ENCODE measurements at places on chromosomes 1 and 21.

- H3K27ac ChIP-seq, result no peak overlapping the region
- no peaks in the 10 kb centered on the region for H3K4me1 ChIP-seq
- DNase-seq, result no peak
- no peaks in the 10 kb centered on the region for H3K27me3 ChIP-seq
- no peak overlapping the region for H3K4me3 ChIP-seq
These were observed 137.6 kb upstream of the SGIP1 start for GRCh38 chr1:66396212-66396890.

- H3K27ac ChIP-seq, result no peak overlapping the region
- no peaks in the 10 kb centered on the region for H3K4me1 ChIP-seq
- no peaks in the 10 kb centered on the region for H3K36me3 ChIP-seq
- H3K4me3 ChIP-seq, result no peak overlapping the region
These were observed 321.4 kb upstream of the CXADR start for GRCh38 chr21:17191346-17191993.

GRCh38 chr1:14180738-14181137 is 417.7 kb upstream of the KAZN start:
- H3K4me3 ChIP-seq, result no peak overlapping the region
- H3K36me3 ChIP-seq, result no peaks in the 10 kb centered on the region
- no peak for DNase-seq
- H3K27me3 ChIP-seq, result peaks cover 15% of the 10 kb centered on the region

DNA sequence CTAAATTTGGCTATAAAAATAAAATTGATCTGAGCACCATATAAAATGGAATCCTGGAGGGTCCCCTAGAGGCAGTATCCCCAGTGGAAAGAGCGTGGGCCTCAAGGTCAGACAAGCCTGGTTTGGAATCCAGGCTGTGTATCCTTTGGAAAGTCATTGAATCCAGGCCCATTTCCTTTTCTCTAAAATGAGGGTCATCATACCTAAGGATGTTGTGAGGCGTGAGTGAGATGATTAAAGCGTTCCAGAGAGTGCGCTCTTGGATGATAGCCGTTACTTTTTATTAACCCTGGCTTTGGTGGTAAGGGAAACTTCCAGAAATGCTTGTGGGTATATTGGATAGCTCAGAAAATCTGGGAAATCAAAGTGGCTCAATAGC is 683 bp upstream of the ZNF436 start:
- DNase-seq, result no peak
- no peaks in the 10 kb centered on the region for H3K27me3 ChIP-seq
- peaks cover 52% of the 10 kb centered on the region for H3K4me1 ChIP-seq

DNA sequence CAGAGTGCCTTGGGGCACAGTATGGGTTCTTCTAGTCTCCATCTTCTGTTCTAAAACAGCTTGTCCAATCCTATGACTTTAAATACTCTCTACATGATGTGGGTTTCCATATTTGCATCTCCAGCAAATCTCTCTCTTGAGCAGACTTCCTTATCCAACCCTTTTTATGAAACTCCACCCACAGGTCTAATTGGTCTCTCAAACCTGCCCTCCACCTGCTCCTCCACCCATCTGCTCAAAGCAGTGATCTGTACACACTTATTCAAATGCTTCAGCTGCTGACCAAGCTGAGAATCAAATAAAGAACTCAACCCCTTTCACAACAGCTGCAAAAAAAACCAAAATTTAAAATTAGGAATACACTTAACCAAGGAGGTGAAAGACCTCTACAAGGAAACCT is 11.5 kb downstream of the MCOLN2 start:
- H3K27ac ChIP-seq, result no peak overlapping the region
- DNase-seq, result no peak
- no peaks in the 10 kb centered on the region for H3K36me3 ChIP-seq

GRCh38 chr1:234342774-234343173 is 30.5 kb upstream of the COA6 start:
- no peaks in the 10 kb centered on the region for H3K36me3 ChIP-seq
- no peak for DNase-seq
- no peak overlapping the region for H3K4me3 ChIP-seq

GRCh38 chr21:45021428-45022347 is 52.7 kb upstream of the ADARB1 start:
- peaks cover 4% of the 10 kb centered on the region for H3K27me3 ChIP-seq
- no peaks in the 10 kb centered on the region for H3K36me3 ChIP-seq
- H3K4me1 ChIP-seq, result peaks cover 42% of the 10 kb centered on the region

- no peak overlapping the region for H3K4me3 ChIP-seq
- H3K27ac ChIP-seq, result no peak overlapping the region
- DNase-seq, result no peak
- H3K27me3 ChIP-seq, result no peaks in the 10 kb centered on the region
- H3K36me3 ChIP-seq, result no peaks in the 10 kb centered on the region
These were observed 222.0 kb downstream of the TOMM20 start for GRCh38 chr1:234906654-234907053.

- no peaks in the 10 kb centered on the region for H3K27me3 ChIP-seq
- H3K36me3 ChIP-seq, result no peaks in the 10 kb centered on the region
- DNase-seq, result no peak
- no peaks in the 10 kb centered on the region for H3K4me1 ChIP-seq
These were observed 42.6 kb downstream of the SIPA1L2 start for GRCh38 chr1:232587141-232588008.

- no peaks in the 10 kb centered on the region for H3K4me1 ChIP-seq
- no peaks in the 10 kb centered on the region for H3K36me3 ChIP-seq
- no peak overlapping the region for H3K27ac ChIP-seq
- no peak overlapping the region for H3K4me3 ChIP-seq
These were observed 192.2 kb downstream of the PRDM2 start for GRCh38 chr1:13892198-13892597.

- H3K27me3 ChIP-seq, result no peaks in the 10 kb centered on the region
- H3K4me3 ChIP-seq, result no peak overlapping the region
- DNase-seq, result no peak
- H3K27ac ChIP-seq, result no peak overlapping the region
- no peaks in the 10 kb centered on the region for H3K4me1 ChIP-seq
- H3K36me3 ChIP-seq, result no peaks in the 10 kb centered on the region
These were observed 674.2 kb upstream of the PKN2 start for GRCh38 chr1:88009916-88010315.

GRCh38 chr1:112496290-112496689 is 12.5 kb upstream of the WNT2B start:
- H3K27ac ChIP-seq, result no peak overlapping the region
- H3K27me3 ChIP-seq, result peaks cover 5% of the 10 kb centered on the region
- H3K4me1 ChIP-seq, result 0 out of 2 replicates have a peak, but pooled peaks cover 1% of the 10 kb centered on the region
- no peaks in the 10 kb centered on the region for H3K36me3 ChIP-seq
- H3K4me3 ChIP-seq, result no peak overlapping the region

- no peak for DNase-seq
- no peaks in the 10 kb centered on the region for H3K4me1 ChIP-seq
- H3K36me3 ChIP-seq, result no peaks in the 10 kb centered on the region
- no peak overlapping the region for H3K4me3 ChIP-seq
These were observed 7.7 kb upstream of the SDHB start for GRCh38 chr1:17061486-17061885.

- peak overlapping the region; percentile 35 for H3K4me3 ChIP-seq
- H3K36me3 ChIP-seq, result no peaks in the 10 kb centered on the region
- H3K4me1 ChIP-seq, result peaks cover 69% of the 10 kb centered on the region
- DNase-seq, result peak; percentile 44
These were observed 25.2 kb upstream of the EPS8L3 start for GRCh38 chr1:109788695-109789521.

DNA sequence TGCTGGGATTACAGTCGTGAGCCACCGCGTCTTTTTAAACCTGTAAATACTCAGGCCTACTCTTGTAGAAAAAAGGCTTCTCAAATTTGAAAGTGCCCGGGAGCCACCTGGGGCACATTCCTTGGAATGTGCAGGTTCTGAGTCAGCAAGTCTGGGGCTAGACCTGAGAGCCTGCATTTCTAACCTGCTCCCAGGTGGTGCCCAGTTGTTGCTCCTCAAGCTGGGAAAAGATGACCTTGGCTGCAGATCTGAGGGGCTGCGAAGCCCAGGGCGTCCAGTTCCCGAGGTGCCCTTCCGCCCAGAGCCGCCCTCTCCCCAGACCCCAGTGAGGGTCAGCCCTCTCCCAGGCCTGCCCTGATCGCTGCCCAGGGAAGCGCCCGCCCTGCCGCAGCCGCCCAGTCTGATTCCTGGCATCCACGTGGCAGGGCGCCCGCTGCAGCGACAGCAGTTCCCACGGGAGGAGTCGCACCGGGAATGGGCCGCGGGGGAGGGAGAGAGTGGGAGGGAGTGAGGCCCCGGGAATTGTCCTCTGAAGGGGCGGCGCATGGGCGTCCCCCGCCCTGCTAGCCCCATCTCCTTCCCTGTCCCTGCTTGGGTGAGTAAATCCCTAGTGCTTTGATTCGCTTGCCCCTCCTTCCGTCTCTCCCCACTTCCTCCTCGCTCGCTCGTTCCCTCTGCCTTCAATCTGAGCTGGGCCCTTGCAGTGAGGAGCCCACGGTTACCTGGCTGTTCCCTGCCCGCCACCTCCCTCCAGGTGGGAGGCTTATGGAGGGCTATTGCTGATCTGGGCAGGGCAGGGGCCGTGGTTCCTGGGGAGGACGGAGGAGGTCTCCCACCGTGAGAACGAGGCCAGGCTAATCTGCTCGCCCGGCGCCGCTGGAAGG is 18.8 kb upstream of the TENT5B start:
- H3K36me3 ChIP-seq, result no peaks in the 10 kb centered on the region
- no peak overlapping the region for H3K4me3 ChIP-seq
- peaks cover 28% of the 10 kb centered on the region for H3K4me1 ChIP-seq
- H3K27me3 ChIP-seq, result peaks cover 18% of the 10 kb centered on the region

- peaks cover 51% of the 10 kb centered on the region for H3K4me1 ChIP-seq
- peak overlapping the region; percentile 71 for H3K4me3 ChIP-seq
- no peak for DNase-seq
- H3K27ac ChIP-seq, result peak overlapping the region; percentile 30
- H3K36me3 ChIP-seq, result no peaks in the 10 kb centered on the region
These were observed 569 bp downstream of the RCAN3 start for GRCh38 chr1:24503059-24503751.

DNA sequence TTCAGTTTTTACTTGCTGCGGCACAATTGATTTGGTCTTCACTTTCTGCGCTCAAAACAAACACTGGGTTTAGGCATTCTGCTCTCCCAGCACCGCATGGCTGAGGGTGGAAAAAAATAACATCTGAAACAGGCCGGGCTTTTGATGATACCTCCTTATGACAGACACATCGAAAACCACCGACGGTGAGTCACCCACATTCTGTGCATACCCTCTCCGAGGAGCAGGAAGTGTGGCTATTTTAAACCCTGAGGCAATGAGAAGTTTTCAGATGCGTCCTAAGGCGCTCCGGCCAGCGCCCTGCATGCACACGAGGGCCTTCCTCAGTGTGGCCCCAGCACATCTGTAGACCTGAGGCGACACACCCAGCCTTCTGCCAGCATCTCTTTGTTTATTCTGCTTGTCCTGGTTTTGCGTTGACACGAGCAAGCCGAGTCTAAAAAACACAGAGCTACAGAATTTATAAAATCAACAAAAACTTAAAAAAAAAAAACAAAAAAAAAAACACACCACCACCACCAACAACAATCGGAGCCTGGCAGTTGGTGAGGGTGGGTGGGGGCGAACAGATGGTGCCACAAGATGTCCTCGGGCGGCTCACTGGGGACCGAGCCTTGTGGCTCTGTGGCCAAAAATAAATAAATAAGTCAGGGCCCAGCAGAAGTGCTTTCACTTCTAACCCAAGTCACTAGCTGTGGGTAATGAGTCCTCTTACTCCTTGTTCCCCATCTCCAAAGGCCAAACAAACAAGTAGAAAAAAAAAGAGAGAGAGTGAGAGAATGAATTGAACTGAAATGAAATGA is 162.6 kb upstream of the IRF2BP2 start:
- H3K36me3 ChIP-seq, result no peaks in the 10 kb centered on the region
- peaks cover 7% of the 10 kb centered on the region for H3K27me3 ChIP-seq
- peaks cover 61% of the 10 kb centered on the region for H3K4me1 ChIP-seq
- H3K4me3 ChIP-seq, result no peak overlapping the region
- DNase-seq, result peak; percentile 93

DNA sequence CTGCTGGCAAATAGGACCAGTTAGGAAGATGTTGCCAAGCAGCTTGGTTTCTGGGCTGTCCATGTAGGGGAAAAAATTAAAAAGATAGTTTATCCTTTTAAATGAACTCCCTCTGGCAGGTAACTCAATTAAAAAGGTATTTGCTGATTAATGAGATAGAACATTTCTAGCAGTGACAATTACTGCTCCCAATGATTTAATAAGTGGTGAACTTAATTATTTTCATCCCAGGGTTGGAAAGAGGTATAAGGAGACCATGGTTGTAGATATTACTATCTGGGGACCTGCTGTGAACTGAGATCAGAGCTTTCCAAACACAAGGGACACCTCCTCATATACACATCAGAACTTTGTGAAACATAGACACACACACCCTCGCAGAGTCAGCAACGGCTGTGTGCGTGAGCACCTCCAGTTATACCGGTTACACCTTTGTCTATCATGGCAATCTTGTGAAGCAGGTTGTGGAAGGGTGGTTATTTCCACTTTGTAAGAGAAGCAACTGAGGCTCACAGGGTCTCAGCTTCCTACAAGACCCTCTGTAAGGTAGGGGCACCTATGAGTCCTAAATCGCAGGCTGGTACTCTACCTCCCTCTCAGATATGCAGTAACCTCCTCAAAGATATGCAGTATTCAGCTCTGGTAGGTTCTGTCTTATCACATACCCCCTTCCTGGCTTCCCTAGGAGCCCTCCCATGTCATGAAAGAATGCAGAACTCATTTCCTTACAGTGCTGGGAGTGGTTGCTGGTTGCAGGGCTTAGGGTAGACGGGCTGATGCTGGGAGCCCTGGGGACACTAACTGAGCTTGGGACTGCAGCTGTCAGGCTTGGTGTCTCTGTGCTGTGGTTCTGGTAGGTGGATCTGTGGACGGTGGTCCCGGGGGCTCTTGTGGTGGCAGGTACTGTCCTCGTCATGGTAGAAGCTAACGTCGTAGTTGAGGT is 18.5 kb upstream of the MAGOH start:
- no peaks in the 10 kb centered on the region for H3K27me3 ChIP-seq
- H3K4me1 ChIP-seq, result no peaks in the 10 kb centered on the region
- no peak for DNase-seq
- no peak overlapping the region for H3K4me3 ChIP-seq
- H3K36me3 ChIP-seq, result peaks cover 14% of the 10 kb centered on the region
- no peak overlapping the region for H3K27ac ChIP-seq

DNA sequence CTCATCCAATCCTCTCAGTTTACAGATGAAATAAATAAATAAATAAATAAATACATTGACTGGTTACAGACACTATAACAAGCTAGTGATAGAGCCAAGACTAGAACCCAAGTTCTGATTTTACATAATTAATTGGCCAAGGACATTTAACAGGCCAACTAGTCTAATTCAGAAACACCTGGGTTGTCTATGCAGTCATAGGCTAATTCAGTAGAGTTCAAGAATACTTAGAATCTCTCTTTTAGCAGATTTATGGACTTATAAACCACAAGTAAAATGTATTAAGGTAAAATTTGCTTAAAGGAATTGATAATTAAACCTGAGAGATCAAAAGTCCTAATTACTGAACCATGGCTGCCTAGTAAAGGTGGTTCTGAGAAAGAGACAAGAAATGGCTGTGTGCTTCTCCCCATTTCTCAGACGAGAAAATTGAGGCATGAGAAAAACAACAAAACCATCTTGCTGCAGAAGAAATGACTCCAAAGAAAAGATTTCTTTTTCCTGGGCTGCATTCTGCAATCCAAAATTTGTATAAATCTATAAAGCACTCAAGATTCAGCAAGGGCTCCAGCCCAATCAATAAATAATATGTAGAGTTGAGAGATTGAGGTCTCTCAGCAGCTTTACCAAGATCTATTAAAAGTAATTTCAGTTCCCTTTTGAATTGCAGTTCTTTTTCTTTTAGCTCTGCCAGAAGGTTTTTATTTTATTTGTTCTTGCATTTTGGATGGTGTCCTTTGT is 98.3 kb downstream of the DUSP10 start:
- H3K4me3 ChIP-seq, result no peak overlapping the region
- H3K36me3 ChIP-seq, result no peaks in the 10 kb centered on the region
- no peaks in the 10 kb centered on the region for H3K4me1 ChIP-seq
- H3K27me3 ChIP-seq, result no peaks in the 10 kb centered on the region

- no peak overlapping the region for H3K27ac ChIP-seq
- H3K36me3 ChIP-seq, result no peaks in the 10 kb centered on the region
- DNase-seq, result no peak
- H3K4me1 ChIP-seq, result no peaks in the 10 kb centered on the region
These were observed 131.3 kb downstream of the SLC30A10 start for GRCh38 chr1:219797009-219797408.
